ENCODE measurements at places on chromosomes 4 and X.

DNA sequence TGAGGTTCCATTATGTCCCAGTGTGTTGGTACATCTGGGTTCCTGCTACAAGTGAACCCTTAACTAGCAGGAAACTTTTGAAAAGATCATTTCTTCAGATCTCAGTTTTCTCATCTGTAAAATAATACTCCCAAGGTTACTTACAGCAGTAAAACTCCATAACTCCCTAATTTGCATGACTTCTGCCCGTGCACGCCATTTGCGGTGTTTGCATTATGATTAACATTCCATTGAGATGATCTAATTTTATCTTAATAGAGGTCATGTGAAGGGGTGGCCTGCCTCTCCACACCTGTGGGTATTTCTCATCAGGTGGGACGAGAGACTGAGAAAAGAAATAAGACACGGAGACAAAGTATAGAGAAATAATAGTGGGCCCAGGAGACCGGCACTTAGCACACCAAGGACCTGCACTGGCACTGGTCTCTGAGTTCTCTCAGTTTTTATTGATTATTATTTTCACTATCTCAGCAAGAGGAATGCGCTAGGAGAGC lies 219.8 kb downstream of the TLL1 start:
- DNase-seq: no peak

GRCh38 chr4:122548886-122549630 lies 71.8 kb downstream of the IL21 start:
- no peak for DNase-seq

DNA sequence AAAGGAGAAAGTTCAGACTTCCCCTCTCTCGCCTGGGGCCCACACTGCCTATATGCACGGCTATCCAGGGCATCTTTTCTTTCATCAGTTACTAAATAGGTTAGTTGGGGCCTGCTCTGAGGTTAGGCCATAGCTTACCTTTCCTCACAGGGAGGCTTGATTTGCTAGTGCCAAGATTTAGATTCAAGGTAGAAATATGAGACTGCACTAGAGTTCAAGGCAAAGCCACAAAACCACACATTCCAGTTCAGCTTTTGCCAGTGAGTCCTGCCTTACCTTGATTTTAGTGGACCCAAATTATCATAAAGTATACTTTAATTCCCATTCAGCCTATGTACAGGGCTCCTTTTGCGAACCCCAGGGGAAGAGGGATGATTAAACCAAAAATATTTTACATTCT lies 762.8 kb downstream of the PDHA2 start:
- no peak for DNase-seq

- no peak for DNase-seq
Observed at GRCh38 chr4:74830928-74831327, 36.6 kb upstream of the BTC start.

DNA sequence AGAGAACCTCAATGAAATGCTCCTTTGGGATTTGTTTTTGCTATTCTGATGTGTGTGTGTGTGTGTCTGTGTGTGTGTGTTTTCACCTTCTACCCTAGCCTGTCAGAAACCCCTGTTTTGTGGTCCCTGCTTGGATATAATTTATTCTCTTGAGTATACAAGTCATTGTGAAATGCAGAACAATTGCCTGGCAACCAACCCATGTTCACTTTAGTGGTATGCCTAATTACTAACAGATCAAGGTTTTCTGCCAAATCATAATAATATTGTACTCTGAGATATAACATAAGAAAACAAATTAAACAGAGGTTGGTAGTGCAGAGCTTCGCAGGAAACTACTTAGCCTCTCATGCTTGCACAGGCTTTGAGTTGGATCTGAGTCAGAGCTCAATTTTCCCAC lies 7.0 kb upstream of the TET2 start:
- no peak for DNase-seq

GRCh38 chrX:19214311-19214710 lies 92.0 kb upstream of the ADGRG2 start:
- DNase-seq: no peak

DNA sequence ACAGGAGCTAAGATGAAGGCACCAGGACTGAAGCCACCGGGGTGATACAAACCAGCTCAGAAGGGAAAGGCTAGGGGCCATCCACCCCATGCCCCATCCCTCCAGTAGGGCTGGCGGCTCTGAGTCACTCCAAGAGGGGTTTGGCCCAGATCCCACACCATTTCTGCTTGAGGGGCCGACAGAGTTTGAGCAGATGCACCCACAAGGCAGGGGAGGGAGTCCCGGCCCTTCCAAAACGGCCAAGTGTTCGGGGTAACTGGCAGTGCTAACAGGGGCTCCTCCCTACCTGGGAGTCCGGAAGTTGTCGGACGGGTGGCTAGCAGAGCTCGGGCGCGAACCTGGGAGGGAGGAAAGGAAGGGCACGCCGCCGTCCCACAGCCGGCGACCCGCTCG lies 412 bp downstream of the SLC10A3 start:
- no peak for DNase-seq

DNA sequence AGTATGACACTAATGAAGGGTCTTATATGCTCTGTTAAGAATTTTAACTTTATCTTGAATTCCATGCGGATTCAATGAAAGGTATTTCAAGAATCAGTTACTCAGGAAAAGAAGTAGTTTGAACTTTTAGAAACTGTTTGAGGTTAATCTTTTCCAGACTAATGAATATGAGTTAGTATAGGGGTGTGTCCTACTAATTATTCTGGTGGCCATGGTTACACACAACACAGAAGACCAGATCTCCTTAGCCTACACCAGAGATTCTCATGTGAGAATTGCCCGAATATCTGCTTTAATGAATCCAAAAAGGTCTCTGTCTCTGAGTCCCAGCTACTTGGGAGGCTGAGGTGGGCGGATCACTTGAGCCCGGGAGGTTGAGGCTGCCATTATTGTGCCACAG lies 100.4 kb downstream of the MMRN1 start:
- DNase-seq: no peak

- no peak for DNase-seq
Observed at GRCh38 chr4:152748619-152749018, 30.9 kb downstream of the TIGD4 start.
